ENCODE measurements at places on chromosomes 6 and 20.

DNA sequence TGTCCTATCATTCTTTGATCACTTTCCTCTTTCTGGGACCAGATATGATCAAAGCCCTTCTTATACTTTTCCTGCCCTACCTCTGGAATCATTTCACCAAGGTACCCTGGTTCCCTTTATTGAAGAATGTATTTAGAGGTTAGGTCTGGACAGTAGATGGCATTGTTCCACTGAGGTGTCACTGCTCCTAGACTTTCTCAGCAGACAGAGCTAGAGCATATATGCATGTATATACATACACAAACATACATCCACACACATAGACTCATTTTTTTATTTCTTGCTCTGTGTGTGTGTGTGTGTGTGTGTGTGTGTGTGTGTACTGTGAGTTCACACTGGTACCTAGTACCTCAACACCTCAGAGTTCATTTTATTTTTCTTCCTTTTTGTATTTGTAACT is 40.9 kb downstream of the PTPRA start:
- DNase-seq, result no peak

GRCh38 chr6:119110601-119111548 is 32.4 kb upstream of the FAM184A start:
- no peak for DNase-seq

GRCh38 chr20:37296371-37296770 is 6.9 kb downstream of the MANBAL start:
- no peak for DNase-seq

GRCh38 chr6:23245572-23245971 is 676.2 kb downstream of the HDGFL1 start:
- no peak for DNase-seq

DNA sequence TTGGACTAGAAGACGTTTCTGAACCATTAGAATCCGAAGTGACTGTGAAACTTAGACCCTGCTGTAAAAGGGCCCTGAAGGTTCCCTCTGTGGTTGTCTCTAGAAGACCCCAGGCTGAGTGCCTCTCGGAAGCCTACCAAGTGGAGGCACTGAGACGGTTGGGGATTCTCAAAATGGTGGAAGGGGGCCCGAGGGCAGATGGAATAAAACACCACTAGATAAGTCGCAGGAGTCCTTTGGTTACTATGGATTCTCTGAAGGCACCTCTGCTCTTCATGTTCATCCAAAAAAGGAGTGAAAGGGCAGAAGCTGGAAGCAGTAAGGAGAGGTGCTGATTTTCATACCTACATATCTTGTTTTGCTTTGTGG is 4.0 kb upstream of the TFAP2D start:
- no peak for DNase-seq

DNA sequence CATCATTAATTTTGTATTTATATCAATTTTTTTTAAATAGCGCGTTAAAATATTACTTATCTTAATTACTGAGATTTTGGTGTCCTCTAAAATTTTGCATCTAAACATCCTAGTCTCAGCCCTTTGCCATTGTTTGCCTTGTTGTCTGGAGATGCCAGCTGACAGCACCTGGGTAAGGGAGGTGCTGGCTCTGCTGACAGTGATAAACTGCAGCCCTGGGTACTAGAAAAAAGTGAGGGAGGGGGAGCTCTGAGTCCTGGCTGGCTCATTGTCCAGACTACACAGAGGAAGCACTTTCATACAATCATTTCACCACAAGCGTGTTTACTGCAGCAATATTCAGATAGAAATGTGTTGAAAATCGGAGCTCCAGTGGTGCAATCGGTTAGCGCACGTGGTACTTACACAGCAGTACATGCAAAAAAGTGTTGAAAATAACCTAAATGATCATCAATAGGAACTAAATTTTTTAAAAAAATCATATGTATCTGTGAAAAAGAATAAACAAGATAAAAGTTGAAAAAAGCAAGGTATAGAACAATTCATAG is 18.5 kb upstream of the UBR2 start:
- DNase-seq, result no peak

- no peak for DNase-seq
Observed at GRCh38 chr6:45742591-45742990, 273.1 kb downstream of the CLIC5 start.

DNA sequence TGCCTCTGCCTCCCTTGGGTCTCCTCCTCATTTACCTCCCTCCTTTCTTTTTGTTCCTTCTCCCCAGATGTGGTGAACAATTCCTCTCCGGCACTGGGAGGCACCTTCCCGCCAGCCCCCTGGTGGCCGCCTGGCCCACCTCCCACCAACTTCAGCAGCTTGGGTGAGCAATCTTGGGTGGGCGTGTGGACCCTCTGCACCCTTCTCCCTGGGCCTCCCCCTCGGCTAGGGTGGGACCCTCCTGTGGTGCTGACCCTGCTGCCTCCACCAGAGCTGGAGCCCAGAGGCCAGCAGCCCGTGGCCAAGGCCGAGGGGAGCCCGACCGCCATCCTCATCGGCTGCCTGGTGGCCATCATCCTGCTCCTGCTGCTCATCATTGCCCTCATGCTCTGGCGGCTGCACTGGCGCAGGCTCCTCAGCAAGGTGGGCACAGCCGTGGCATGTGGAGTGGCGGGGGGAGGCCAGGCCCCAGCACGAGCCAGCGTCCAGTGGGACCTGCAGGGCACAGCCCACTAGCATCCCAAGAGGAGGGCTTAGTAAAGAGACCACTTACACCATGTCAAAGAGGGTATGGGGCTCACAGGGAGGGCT is 8.8 kb downstream of the DDR1 start:
- no peak for DNase-seq

GRCh38 chr6:135955099-135955498 is 103.6 kb downstream of the PDE7B start:
- no peak for DNase-seq

DNA sequence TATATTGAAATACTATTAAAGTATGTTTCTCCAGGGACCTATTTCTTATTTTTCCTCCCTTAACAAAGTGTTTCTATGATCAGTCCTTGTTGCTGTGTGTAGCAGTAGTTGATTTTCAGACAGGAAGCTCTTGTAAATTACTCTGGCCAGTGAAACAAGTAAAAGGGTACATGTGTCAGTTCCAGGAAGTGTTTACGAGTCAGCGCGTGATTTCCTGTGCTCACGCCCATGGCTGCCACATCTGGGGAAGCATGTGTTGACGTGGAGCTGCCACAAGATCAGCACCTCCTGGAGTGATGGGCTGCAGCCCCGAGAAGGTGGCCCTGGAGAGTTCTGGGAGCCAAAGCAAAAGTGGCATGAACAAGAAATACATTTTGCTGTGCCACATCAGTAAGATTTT is 38.6 kb upstream of the GGTLC1 start:
- no peak for DNase-seq

DNA sequence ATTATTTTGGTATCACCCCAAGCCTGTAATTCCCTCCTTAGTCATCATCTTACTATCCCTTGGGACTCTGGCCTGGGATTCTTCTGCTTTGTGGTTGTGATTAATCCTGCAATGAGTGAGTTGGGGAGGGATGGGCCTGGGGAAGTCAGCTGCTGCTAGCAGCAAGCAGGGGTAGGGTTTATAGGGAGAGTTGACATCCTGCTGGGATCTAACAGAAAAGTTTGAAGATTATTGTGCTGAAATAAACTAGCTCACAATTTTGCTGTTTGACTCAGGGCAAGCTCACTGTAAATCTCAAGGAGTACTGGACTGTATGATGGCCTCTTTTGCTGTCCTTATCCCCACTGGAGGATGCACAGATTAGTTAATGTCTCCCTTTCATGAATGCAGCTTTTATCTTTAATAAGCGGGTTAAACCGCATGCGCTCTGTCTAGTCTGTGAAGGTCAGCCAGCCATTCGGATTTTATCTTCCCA is 83.4 kb downstream of the JARID2 start:
- no peak for DNase-seq

GRCh38 chr6:43496370-43497128 is 13.6 kb downstream of the LRRC73 start:
- peak; percentile 56 for DNase-seq

DNA sequence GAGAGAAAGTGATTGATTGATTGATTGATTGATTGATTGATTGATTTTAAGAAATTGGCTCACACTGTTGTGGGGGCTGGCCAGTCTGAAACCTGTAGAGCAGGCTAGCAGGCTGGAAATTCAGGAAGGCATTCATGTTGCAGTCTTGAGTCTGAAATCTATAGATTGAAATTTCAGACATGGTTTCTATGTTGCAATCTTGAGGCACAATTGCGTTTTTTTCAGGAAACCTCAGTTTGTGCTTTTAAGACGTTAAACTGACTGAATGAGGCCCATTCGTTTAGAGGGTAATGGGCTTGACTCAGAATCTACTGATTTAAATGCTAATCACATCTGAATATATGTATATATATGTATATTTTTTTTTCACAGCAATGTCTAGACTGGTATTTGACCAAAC is 106.3 kb downstream of the STXBP5 start:
- no peak for DNase-seq

DNA sequence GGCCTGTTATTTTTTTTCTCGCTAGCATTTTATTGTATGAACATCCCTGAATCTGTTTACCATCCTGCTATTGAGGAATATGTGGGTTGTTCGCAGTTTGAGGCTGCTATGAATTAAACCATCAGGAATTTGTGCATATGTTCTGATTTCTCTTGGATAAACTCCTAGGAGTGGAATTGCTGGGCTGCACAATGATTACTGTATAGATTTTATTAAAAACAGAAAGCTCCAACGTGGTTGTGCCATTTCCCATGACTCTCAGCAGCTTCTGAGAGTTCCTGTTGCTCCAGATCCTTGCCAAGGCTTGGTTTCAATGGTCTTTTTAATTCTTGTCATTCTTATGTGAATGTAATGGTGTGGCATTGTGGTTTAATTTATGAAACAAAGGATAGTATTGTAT is 75.1 kb downstream of the EDN3 start:
- DNase-seq, result no peak

GRCh38 chr20:62900692-62901584 is 25.4 kb downstream of the DIDO1 start:
- DNase-seq, result peak; percentile 63

DNA sequence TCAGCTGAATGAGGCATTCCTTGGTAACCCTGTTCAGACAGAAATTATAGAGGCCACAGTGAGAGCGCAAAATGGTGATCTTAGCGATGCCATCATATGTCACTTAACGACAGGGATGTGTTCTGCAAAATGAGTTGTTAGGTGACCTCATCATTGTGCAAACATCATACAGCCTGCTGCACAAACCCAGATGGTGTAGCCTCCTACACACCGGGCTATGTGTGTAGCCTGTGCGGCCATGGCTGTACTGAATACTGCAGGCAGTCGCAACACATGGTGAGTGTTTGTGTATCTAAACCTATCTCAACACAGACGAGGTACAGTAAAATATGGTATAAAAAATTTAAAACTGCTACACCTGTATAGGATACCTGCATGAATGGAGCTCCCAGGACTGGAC is 234.1 kb upstream of the PMEPA1 start:
- DNase-seq, result no peak

DNA sequence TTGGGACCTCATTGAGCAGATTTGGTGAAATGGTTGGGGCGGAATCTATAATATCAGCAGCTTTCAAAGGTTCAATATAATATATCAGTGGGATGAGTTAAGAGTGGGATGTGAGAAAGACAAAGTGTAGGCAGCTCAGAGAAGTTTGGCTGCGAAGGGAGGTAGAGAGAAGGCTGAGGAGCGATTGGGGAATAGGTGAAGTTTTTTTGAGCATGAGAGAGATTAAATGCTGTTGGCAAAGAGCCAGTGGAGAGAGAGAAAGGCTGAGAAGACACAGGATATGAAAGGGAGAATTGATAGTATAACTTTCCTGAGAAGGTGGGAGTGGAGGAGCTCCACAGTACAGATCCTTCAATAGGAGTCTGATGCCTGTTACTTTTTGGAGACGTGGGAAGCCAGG is 12.1 kb upstream of the SERINC3 start:
- no peak for DNase-seq

- DNase-seq, result no peak
Observed at GRCh38 chr20:33636776-33637175, 25.4 kb upstream of the C20orf144 start.

- DNase-seq, result no peak
Observed at GRCh38 chr6:135129136-135129856, 51.8 kb upstream of the MYB start.

GRCh38 chr20:889106-889505 is 27.0 kb downstream of the ANGPT4 start:
- DNase-seq, result no peak

- DNase-seq, result no peak
Observed at GRCh38 chr6:45655745-45656476, 278.2 kb upstream of the SUPT3H start.

GRCh38 chr20:21503345-21503744 is 10.5 kb downstream of the NKX2-2 start:
- no peak for DNase-seq

GRCh38 chr6:129701721-129702455 is 8.1 kb downstream of the ARHGAP18 start:
- DNase-seq, result no peak

DNA sequence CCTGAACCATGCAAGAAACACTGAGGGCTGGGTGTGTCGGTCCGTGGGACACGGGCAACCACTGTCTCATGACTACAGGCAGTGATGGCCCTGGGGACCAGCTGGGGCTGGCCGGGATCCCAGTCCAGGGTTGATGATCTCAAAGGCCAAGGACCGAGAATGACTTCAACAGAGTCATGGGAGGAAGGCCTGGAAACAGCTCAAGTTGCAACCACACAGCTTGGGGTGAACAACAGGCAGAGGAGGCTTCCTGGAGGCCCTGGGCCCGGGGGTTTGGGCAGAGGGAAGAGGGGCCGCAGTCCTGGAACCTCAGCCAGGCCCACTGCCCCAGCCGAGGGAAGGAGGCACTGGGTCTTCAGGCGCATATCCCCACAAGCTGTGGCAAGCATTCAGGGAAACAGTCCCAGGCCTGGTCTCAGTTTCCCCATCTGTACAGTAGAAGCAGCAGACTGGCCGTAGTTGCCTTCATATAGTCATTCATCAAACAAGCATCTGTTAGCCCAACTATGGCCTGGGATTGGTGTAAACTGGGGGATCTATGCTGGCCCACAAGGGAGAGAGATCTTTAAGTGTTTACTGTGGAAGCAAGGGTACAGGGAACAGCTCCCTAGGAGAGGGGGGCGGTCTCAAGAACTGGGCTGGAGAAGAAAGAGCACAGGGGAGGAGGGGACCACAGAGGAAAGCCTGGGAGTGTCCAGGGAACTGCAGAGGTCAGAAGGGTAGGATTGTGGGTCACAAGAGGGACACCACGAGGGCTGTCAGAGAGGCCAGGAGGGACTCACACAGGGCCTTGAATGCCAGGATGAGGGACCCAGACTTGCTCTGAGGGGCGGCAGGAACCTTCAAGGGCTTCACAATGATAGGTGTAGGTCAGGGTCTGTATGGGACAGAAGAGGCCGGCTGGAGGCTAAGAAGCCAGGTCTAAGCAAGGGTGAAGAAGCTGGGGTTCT is 2.1 kb downstream of the MYL9 start:
- no peak for DNase-seq

DNA sequence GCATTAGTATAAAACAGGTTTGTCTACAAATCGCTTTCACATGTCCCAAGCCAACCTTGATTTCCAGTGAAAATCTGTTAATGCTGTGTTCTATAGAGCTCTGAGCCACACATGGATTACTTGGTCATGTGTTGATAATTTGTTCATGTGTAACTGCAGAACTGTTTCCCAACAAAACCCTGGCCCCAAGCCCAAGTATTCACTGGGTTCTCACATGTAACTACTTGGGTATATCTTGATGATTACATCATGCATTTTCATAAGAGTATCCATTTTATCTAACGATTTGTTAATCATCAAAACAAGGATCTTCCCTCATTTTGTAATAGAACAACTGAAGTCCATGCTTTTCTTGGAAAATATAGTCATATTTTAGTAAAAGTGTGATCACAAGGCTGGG is 657.6 kb downstream of the PRKN start:
- DNase-seq, result no peak

Measured in HuH-7.5 (cell line).